ENCODE measurements at places on chromosomes 3 and 15. TPM values are rescaled to one million over a fixed set of nuclear protein-coding genes. Genes with fewer than 3 reads are reported as not detected.

The DAZL gene
- not detected for total RNA-seq

The COL7A1 gene
- total RNA-seq: 1.4 TPM

The MUC20 gene
- total RNA-seq: 11.4 TPM

GRCh38 chr3:150543531-150543930, 2.8 kb downstream of the SERP1 start:
- no peak overlapping the region for H3K4me3 ChIP-seq
- H3K27ac ChIP-seq: no peak overlapping the region
- peaks cover 6% of the 10 kb centered on the region for H3K4me1 ChIP-seq
- no peak for DNase-seq
- no peaks in the 10 kb centered on the region for H3K27me3 ChIP-seq
- H3K36me3 ChIP-seq: peaks cover 19% of the 10 kb centered on the region

DNA sequence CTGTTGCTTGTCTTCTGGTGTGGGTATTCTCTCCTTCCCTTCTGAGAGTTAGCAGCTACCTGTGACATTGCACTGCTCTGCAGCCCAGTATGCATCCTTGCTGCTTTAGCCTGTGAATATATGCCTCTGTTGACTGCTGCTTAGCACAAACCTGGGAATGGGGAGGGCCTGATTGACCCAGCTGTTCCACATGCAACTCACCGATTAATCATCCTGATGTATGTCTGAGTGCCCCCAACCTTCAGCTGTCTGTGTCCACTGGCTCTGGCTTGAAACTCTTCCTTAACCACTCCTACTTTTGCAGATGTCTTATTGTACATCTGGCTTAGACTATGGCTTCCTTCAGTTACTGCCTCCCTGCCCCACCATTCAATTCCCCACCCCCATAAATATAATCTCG, 119.1 kb downstream of the RASA2 start:
- no peak overlapping the region for H3K4me3 ChIP-seq
- DNase-seq: no peak
- H3K4me1 ChIP-seq: no peaks in the 10 kb centered on the region
- H3K27ac ChIP-seq: no peak overlapping the region

All from natural killer cell (primary cell).